ENCODE measurements at places on chromosomes 16 and 17.

DNA sequence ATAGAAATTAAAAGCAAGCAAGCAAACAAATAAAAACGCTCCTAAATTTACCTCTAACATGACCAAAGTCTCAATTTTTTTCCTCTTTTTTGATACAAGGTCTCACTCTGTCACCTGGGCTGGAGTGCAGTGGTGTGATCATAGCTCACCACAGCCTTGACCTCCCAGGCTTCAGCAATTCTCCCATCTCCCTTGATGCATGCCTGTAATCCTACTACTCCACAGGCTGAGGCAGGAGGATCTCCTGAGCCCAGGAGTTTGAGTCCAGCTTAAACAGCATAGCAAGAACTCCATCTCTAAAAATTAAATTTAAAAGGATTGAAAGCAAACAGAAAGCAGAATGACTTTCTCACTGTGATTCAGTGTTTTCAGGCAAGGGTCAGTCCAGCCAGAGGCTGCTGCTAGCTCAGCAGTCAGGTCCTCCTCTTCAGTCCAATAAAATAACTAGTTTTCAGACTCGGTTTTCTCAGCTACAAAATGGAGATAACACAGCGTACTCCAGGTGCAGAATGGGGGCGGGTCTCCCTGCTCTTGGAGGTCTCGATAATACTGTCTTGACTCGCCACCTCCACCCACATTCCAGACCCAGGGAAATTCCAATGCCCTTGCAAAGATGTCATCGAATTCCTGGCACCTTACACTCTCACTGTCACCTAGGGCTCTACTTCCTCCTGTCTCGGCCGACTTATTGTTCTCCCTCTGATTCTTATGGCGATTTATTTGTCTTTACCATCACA lies 20.7 kb upstream of the MRTFB start:
- DNase-seq: peak; percentile 69

- DNase-seq: no peak
These were observed 77.2 kb upstream of the IRX3 start for GRCh38 chr16:54363766-54364165.

DNA sequence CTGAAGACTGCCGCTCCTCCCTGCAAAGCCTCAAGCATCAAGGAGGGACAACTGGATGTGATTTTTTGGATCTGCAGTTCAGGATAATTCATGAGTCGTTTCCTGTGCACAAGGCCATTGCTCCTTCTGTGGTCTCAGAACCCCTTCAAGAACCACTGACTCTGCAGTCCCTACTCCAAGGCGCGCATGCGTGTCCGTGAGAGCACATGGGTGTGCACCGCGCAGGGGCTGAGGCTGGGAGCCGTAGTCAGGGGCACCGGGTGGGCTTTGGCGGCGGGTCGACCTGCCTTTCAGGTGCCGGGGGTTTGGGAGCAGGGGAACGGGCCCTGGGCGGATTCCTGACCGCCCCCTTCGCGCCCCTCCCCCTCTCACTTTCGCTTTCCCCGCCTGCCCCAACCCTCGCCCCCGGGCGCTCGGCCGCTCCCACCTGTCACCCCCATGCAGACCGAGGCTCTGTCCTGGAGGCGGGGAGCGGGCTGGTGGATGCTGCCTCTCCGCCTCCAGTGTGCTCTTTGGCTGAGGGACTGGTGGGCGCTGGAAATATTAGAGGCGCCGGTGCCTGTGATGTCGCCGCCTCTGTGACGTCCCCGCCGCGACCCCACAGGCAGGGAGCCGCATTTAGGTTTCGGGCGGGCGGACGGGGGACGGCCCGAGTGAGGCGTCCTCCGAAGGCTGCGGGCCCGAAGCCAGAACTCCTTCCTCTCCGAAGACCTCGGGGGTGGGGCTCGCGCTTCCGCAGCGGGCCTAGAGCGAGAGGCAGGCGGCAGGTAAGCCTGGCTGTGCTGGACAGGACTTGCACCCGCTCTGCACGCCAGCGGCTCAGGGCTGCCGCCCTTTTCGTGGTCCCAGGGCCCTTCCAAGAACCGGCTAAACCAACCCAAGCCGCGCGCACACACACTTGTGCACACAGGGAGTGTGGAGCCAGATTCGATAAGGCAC lies at the start of gene SPATA32:
TSS of gene SPATA32 (minus strand) at position 518 of the 939 bp plus-strand sequence. CDS start at position 440, 78 bp downstream.
- DNase-seq: no peak

- DNase-seq: no peak
These were observed 21.4 kb downstream of the TNFRSF13B start for GRCh38 chr17:16950488-16950887.

- no peak for DNase-seq
These were observed 5.0 kb upstream of the CDYL2 start for GRCh38 chr16:80809366-80809765.

DNA sequence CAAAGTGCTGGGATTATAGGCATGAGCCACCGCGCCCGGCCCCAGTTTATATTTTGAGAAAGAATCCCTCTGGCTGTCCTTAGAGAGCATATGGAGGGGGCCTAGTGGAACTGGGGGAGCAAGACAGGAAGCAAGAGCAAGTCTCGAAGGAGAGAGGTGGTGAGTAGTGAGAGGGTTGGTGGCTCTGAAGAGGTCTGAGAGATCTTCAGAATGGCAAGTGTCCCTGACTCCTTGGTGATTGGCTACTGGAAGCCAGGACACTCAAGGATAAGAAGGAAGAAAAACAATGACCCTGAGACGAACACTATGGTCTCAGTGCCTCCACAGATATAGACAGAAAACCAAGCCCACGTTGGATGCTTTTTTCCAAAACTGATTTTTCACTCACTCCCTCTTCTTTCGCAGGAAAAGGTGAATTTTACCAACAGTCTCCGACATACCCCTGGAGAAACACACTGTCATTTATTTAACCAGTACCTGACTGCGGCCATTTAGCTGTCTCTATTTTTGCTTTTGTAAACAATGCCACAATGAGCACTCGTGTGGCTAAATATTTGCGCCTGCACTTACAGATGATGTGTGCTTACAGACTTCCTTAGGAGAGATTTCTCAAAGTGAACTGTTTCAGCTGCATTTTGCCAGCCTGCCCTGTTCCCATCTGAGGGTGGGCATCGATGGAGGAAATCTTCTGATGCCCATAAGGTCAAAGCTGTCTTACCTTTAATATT lies 15.9 kb upstream of the DOK4 start:
- DNase-seq: no peak

- no peak for DNase-seq
These were observed 17.6 kb upstream of the NOL11 start for GRCh38 chr17:67700037-67700724.

GRCh38 chr17:44558710-44559633 lies 1.7 kb downstream of the FZD2 start:
- no peak for DNase-seq

- no peak for DNase-seq
These were observed 31.7 kb downstream of the SOCS1 start for GRCh38 chr16:11224096-11224893.

- DNase-seq: peak; percentile 74
These were observed 322.5 kb downstream of the C16orf95 start for GRCh38 chr16:86994651-86995171.

DNA sequence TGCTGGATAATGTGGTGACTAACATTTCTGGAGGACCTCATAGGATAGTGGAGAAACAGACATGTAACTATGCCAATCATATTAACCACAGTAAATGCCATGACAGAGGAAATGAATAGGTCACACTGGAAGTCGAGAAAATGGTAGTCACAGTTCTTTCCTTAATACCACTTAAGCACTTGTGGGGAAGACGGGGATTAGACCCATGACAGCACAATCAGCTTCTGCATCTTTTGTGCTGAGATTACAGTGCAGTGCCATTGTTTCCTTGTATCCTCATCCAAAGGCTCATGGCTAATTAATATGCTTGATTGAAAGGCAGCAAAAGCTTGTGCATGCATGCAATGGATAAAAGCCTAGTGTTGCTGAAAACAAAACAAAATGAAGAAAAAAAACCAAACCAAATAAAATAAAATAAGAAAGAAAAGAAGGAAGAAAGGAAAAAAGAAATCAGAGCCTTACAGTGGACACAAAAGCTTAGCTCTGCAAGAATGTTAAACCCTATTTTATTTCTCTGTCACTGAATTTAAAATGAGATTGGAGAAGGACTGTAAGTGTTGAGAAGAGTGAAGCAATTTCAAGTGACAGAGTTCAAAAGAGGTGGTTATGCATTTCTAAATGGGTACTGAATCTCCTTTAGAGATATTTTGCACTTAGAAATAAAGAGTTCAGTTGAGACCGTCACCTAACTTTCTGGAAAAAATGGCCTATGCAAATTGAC lies 1011.9 kb downstream of the CDH8 start:
- no peak for DNase-seq

DNA sequence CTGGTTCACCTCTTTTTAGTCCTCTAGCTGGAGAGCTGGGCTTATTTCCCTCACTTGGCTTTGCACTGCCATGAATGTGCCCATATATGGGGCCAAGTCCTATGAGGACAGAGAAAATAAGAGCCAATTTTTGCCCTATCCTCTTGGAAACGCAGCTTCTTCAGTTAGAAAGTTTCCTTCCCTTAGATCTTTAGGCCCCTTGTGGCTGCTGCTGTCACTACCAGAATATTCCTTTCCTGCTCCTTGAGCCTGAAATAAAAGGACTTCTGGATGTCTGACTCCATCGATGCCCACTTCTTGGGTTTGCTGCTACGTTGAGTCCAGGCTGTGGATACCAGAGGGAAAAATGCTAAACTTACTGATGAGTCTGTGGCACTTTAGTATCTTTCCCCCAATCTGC lies 487.1 kb downstream of the GRIN2A start:
- no peak for DNase-seq

DNA sequence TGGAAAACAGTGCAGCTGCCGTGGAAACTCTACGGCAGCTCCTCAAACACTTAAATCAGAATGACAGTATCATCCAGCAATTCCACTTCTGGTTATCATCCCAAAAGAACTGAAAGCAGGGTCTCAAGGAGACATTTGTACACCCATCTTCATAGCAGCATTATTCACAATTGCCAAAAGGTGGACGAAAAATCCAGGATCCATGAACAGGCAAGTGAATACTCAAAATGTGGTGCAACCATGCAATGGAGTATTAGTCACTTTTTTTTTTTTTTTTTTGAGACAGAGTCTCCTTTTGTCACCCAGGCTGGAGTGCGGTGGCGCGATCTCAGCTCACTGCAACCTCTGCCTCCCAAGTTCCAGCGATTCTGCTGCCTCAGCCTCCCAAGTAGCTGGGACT lies 10.6 kb upstream of the AATK start:
- DNase-seq: no peak

GRCh38 chr17:78044280-78044835 lies 84.2 kb downstream of the TMC6 start:
- DNase-seq: no peak

DNA sequence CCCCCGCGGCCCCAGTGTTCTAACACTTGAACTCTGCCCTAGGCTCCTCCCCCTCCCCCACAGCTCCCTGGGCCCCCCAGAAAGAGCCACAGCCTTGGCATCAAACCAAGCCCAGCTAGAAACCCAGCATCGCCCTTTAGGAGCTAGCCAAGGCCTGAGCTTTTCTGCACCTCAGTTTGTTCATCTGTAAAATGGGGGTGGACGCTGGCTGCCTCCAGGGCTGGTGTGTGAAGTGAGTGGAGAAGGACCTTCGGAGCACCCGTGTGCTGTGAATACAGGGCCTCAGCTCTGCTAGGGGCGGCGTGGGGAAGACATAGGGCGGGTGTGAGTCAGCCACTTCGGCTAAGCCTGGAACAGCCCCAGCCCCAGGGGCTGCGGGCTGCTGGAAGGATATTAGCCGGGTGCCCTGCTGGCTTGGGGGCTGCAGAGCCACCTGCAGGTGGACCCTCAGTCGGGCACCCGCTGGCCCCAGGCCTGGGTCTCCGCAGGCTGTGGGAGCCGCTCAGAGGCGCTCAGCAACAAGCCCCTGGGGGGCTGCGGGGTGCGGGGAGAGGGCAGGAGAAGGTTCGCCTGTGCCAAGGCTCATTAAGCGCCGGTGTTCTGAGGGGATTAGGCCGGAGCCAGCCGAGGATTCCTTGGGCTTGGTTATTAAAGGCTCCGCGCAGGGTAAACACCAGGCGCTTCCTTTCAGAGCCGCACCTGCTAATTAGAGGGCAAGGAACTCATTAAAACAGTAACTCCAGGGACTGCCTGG lies 217.0 kb upstream of the CIBAR2 start:
- DNase-seq: peak; percentile 30

- no peak for DNase-seq
These were observed 2.8 kb upstream of the HOXB13 start for GRCh38 chr17:48731355-48731754.

GRCh38 chr17:32878211-32878610 lies 1.3 kb upstream of the MYO1D start:
- DNase-seq: no peak

DNA sequence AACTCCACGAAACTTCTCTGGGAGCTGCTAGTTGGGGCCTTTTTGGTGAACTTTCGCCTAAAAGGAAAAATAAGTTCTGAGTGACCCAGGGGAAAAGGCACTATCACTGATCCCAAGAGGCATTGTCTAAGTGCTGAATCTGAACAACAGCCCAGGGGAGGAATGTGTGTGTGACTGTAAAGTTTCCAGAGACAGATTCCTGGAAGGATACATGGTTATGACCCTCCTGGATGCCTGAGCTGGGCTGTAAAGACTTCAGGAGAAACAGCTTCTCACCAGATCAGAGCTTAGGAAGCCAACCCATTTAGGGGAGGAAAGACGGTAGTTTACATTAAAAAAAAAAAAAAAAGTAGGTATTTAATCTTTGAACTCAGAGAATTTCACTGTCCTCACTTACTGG lies 20.2 kb downstream of the HIGD1B start:
- DNase-seq: no peak

- no peak for DNase-seq
These were observed 36.4 kb upstream of the TANGO6 start for GRCh38 chr16:68806981-68807380.

GRCh38 chr17:71948703-71949422 lies 172.0 kb upstream of the SOX9 start:
- no peak for DNase-seq

GRCh38 chr16:16191493-16192167 lies 31.7 kb downstream of the ABCC6 start:
- DNase-seq: no peak

- DNase-seq: no peak
These were observed 16.4 kb downstream of the FAM20A start for GRCh38 chr17:68584581-68585303.

DNA sequence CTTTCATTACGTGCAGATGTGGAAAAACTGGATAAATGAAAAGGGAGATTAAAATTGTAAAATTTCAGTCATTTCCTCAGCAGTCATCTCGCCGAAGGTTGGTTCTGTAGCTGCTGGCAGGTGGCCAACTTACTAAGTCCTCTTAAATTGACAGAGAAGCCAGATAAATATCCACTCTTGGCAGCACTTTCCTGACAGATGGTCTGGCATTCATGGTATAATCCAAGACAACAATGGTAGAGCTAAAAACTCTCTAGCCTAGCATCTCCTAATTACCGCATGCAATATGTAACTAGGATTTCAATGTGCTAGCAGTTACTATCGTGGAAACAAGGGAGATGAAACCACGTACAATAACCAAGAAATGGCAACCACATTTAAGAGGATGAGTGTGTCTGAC lies 306.3 kb downstream of the CNTNAP4 start:
- no peak for DNase-seq

GRCh38 chr17:1638171-1638590 lies 7.4 kb downstream of the SCARF1 start:
- DNase-seq: no peak

Data from renal cortical epithelial cell (primary cell).